ENCODE measurements at places on chromosomes 7 and 10. TPM values are rescaled to one million over a fixed set of nuclear protein-coding genes. Genes with fewer than 3 reads are reported as not detected.

PTN gene
- not detected for total RNA-seq

ZNF786 gene
- 6.1 TPM for total RNA-seq

GRCh38 chr7:94561841-94562514, 52.4 kb downstream of the CASD1 start:
- H3K4me3 ChIP-seq, result no peak overlapping the region
- H3K4me1 ChIP-seq, result no peaks in the 10 kb centered on the region
- H3K27me3 ChIP-seq, result no peaks in the 10 kb centered on the region
- DNase-seq, result no peak
- no peak overlapping the region for H3K27ac ChIP-seq

GRCh38 chr7:158530800-158531609, 56.6 kb downstream of the PTPRN2 start:
- no peak for DNase-seq
- no peak overlapping the region for H3K27ac ChIP-seq
- no peaks in the 10 kb centered on the region for H3K36me3 ChIP-seq

DNA sequence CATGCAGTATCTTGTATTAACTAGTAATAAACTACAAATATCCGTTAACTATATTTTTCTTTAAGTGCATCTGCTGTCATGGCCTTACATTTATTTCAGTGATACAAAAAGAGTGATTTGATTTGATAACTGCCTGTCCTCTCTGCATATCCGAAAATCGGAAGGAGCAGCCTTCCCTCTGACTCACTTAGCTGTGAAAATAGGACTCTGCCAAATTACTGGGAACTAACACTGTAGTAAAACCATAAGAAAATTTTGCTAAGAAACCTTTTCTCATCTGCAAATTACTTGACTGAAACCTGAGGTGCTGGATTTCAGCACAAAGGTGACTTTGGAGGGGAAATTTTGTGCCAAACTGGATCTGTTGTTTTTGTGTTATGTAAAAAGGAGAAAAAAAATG, 176.6 kb upstream of the MKLN1 start:
- H3K36me3 ChIP-seq, result no peaks in the 10 kb centered on the region
- no peaks in the 10 kb centered on the region for H3K27me3 ChIP-seq
- no peaks in the 10 kb centered on the region for H3K4me1 ChIP-seq
- H3K4me3 ChIP-seq, result no peak overlapping the region
- H3K27ac ChIP-seq, result no peak overlapping the region

- no peak overlapping the region for H3K27ac ChIP-seq
- no peaks in the 10 kb centered on the region for H3K4me1 ChIP-seq
- H3K36me3 ChIP-seq, result no peaks in the 10 kb centered on the region
- peaks cover 18% of the 10 kb centered on the region for H3K27me3 ChIP-seq
- no peak overlapping the region for H3K4me3 ChIP-seq
Observed at GRCh38 chr10:117581961-117582360, 39.4 kb downstream of the EMX2 start.

DNA sequence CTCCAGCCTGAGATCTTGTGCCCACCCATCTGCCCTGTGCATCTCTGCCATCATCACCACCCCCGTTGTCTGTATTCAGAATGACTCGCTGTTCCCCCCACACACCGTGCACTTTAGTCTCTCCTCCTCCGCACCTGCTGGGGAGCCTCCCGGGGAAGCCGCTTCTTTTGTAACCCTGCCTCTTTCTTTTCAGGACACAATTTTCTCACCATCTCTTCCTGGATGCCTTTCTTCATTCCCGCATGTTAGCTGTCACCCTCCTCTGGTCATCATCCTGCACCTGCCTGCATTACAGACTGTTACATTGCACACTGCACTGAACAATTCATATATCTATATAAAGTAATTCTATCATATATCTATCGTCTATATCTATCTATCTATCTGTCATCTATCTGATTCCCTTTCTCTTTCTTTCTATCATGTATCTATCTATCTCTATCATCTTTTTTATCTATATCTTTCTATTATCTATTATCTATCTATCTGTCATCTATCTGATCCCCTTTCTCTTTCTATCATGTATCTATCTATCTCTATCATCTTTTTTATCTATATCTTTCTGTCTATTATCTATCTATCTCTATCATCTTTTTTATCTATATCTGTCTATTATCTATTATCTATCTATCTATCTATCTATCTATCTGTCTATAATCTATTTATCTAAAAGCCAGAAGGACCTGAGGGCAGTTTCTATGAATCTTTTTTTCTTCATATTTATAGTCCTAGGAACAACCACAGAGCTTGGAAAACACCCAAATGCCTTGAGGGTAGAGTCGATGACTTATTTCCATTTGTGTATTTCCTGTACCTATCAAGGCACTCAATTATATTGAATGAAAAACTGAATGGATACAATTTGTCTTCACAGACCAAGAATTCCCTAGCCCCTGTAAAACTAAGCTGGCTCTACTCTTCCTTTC, 642.5 kb downstream of the ACTR3B start:
- no peak for DNase-seq
- no peak overlapping the region for H3K4me3 ChIP-seq
- H3K27me3 ChIP-seq, result no peaks in the 10 kb centered on the region
- no peaks in the 10 kb centered on the region for H3K4me1 ChIP-seq
- H3K36me3 ChIP-seq, result no peaks in the 10 kb centered on the region
- no peak overlapping the region for H3K27ac ChIP-seq
